ENCODE measurements at places on chromosomes 1 and 21.

DNA sequence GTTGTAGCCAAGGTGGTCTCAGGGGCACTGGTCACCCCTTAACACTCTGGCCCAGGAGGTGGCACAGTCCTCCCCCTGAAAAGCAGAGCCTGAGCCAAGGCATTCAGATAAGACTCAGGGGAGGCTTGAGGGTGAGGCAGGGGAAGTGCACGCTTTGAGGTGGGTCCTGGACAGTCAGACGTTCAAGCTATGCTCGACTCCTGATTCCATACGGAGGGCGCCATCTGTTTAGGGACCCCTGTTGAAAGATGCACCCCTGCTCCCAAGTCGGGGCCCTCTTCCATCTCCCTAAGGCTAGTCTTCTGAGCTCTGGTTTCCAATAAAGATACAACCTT, 12.9 kb upstream of the CHI3L1 start:
- no peak for DNase-seq

DNA sequence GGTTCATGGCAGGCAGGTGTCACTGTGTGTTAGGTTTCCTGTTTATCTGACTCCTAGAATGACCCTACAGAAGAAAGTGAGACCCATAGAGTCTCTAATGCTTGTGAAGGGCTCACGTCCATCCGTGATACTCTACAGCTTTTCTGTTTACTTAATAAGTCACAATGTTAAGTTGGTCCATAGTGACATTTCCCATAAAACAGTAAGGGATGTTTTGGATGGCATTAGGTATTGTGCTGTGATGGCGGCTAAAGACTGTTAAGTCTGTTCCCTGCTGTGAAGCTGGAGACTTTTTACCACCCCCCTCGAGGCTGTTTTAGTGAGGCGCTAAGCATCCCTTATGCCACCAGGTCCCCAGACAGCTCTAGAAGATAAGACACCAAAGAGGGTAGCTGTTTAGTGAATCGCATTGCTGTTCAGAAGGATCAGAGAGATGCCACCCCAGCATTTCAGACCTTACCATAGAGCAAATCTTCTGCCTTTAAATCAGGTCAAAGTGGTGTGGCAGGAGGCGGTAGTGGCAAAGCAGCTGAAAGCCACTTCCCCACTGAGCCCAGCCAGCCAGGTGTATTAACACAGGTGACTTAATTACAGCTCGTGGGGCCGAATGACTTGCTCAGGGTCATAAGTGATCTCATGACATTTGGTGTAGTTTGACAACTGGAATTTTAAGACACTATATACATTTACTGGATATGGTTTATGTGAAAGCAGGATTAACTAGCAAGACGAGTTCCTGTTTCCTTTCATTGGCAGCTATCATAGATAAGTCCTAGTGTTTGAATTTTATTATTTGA, 25.0 kb downstream of the SLC37A1 start:
- DNase-seq = no peak

DNA sequence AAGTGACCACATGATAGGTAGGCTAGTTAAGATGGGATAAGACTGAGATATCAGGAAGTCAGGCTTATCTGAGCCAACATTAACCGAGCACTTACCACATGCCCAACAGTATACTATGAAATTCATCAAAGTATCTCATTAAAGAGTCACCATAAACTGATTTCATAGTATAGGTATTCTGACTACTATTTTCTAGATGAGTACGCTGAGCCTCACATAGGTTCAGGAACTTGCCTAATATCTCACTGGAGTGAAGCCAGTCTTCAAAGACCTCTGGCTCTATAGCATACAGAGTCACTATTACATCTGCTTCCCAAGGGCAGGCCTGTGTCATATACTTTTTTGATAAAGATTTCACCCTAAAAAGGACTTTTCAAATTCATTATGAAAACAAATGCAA, 115.6 kb upstream of the NGF start:
- no peak for DNase-seq

- DNase-seq = no peak
These were observed 19.3 kb downstream of the DPT start for GRCh38 chr1:168709405-168710363.

- DNase-seq = peak; percentile 53
These were observed 6.7 kb downstream of the ZNF648 start for GRCh38 chr1:182054698-182055326.

- no peak for DNase-seq
These were observed 403.7 kb downstream of the SIPA1L2 start for GRCh38 chr1:232226197-232226712.

DNA sequence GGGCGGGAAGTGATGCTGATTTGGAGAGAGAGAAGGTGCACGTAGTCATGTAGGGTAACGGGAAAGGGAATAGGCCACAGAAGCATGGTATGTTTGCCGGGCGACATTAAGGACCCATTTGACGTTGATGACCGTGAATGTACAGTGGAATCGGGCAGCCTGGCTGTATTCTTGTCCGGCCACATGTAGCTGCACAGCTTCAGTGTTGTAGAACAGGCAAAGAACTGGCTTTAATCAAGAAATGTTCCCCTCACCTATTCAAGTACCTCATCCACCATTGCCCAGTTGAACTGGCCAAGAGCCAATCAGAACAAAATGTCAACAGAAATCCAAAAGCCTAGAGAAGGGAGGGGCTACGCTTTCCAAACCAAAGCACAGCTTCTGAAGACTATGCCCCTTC, 104.8 kb downstream of the DHRS3 start:
- DNase-seq = no peak

GRCh38 chr1:156804026-156804425, 12.6 kb downstream of the SH2D2A start:
- no peak for DNase-seq

- DNase-seq = peak; percentile 20
These were observed 9.6 kb downstream of the PTPRU start for GRCh38 chr1:29245876-29246275.

GRCh38 chr1:4178501-4179113, 278.5 kb upstream of the C1orf174 start:
- DNase-seq = no peak

GRCh38 chr1:6358144-6358624, 35.4 kb downstream of the ACOT7 start:
- DNase-seq = no peak

DNA sequence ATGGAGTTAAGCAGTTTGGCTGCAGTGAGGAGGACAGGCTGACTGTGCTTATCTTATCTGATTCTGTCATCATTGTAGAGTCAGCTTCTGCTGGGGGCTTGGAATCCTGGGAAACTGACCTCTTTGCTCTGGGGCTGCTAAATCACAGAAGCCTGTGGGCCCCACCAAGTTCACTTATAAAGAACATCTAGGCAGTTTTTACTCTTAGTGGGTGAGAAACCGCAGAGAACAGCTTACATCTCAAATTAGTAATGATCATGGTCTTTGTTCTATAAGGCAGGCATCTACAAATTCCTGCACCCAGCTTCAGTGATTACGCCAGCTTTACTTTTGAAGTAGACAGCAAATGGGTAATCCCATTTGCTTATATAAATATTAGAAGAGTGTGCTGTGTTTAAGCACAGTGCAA, 75.7 kb downstream of the ZC3H11B start:
- no peak for DNase-seq

GRCh38 chr1:37630426-37631028, 4.2 kb downstream of the RSPO1 start:
- no peak for DNase-seq

All from MV-4-11 (cell line).